Stimulated activated CD4-positive, alpha-beta T cell treated with anti-CD3 and anti-CD28 coated beads, TNF-alpha, amount 100 ng/mL, for 24 hours (primary cell): ENCODE measurements at places on chromosomes 1 and 21.

- DNase-seq = no peak
Observed at GRCh38 chr1:225418059-225418458, 9.8 kb downstream of the LBR start.

- no peak for DNase-seq
Observed at GRCh38 chr1:181152892-181153633, 64.6 kb downstream of the IER5 start.

GRCh38 chr1:61301824-61302657 lies 219.7 kb downstream of the NFIA start:
- DNase-seq = no peak

DNA sequence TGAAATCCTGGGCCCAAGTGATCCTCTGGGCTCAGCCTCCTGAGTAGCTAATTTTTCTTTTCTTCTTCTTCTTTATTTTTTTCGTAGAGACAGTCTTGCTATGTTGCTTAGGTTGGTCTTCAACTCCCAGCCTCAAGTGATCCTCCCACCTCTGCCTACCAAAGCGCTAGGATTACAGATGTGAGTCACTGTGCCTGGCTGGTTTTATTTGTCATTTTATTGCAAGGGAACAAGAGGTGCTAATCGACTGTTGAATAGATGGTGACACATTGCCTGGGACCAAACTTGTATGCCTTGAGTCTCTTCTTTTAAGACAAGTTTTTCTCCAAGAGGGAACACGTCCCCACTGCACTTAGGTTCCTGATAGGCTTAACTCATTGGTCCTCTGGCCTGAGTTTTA lies 20.0 kb upstream of the KLHDC8A start:
- DNase-seq = no peak

DNA sequence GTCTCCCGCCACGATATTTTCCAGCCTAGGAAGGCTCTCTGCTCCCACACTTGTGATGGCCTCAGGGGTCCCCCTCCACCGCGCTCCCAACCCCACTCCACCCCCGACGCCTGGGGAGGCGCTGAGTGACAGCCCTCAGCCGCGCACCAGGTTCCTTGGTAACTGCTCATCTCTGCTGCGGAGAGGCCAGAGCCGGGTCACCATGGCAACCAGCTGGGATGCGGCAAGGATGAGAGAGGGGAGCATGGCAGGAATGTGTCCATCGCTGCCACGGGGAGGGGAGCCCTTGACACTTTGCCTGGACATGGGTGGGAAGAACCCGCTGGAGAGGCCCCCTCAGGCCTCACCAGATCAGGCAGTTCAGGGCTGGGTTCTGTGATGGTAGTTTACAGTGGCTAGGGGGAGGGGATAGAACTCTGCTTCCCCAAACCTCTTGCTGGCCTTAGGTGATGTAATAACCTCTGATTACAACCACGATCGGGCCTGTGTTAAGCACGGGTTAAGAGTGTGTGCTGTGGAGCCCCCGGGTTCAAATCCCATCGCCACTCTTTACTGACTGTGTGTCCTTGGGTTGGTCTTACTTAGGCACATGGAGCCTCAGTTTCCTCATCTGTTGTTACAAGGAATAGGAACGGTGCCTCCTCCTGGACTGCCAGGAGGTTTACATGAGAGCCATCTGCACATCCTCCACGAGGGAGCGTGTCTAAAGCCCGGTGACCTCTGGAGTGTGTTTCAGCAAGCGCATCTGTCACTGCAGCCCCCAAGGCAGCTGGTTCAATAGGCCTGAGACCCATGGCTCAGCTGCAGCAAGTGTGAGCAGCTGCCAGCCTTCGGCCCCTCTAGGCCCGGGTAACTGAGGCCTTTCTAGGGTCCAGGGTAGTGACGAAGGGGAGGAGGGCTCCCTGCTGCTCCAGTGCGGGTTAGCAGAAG lies 6.3 kb downstream of the KIF17 start:
- DNase-seq = no peak

DNA sequence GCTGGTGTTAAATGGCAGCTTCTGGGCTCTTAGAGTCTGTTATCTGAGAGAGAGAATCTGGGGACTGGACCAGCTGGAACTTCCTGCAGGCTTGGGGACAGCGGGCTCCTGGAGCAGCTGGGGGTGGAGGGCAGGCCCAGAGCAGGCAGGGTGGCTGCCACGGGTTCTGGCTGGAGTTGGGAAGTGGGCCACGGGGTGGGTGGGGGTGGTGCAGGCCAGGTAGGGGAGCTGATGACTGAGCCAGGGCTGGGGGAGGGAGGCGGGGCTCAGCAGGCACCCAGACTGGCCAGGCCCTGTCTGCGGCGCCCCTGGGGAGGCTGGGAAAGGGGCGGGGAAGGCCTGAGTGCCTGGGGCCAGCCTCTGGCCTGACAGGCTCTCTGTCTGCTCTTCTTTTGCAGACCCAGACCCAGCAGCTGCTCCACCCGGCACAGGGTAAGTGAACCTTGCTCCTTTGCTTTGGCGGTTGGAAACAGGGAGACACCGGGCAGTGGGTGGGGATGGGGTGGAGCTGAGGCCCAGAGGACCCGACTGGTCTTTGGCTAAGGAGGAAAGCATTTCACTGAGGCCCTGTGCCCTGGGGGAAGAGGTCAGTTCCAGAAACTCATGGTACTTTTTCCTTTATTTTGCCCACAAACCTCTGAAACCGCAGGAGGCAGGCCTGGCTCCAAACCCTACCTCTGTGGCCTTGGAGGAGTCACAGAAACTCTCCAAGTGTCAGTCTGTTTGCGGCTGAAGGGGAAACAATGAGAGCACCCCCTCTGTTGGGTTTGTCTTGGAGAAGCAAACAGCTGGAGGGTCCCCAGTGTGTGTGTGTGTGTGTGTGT lies 48.8 kb downstream of the ARHGEF10L start:
- no peak for DNase-seq

- DNase-seq = peak; percentile 16
Observed at GRCh38 chr1:173297798-173298391, 90.8 kb upstream of the TNFSF4 start.

DNA sequence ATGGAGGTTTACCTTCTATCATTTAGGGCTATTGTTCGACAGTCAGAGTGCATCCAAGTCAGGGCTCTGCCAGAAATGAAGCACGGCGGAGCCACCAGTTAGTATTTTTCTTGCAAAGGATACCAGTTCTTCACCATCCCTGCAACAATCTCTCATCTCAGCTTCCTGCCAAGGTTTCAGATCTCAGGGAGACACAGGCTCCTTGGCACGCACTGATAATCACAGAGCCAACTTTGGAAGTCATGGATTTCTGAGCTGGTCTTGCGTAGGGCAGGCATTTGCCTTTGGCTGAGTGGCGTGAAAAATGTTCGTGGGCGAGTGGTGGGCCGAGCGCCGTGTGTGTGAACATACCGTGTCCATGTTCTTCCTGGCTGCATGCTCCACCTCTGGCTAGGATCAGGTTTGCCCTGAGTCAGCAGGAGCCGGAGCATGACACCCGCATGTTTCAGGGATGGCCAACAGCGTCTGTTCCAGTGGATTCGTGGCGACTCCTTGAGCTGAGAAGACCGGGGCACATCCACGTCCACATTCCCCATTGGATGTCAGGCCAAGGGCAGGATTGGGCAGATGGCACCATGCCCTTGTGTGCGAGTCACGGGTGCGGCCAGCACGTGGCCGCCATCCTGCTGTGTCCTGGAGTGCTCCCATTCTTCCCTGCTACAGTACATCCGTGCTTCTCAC lies 118.5 kb upstream of the C1orf174 start:
- DNase-seq = no peak

- DNase-seq = no peak
Observed at GRCh38 chr1:209354840-209355165, 228.7 kb upstream of the CAMK1G start.

DNA sequence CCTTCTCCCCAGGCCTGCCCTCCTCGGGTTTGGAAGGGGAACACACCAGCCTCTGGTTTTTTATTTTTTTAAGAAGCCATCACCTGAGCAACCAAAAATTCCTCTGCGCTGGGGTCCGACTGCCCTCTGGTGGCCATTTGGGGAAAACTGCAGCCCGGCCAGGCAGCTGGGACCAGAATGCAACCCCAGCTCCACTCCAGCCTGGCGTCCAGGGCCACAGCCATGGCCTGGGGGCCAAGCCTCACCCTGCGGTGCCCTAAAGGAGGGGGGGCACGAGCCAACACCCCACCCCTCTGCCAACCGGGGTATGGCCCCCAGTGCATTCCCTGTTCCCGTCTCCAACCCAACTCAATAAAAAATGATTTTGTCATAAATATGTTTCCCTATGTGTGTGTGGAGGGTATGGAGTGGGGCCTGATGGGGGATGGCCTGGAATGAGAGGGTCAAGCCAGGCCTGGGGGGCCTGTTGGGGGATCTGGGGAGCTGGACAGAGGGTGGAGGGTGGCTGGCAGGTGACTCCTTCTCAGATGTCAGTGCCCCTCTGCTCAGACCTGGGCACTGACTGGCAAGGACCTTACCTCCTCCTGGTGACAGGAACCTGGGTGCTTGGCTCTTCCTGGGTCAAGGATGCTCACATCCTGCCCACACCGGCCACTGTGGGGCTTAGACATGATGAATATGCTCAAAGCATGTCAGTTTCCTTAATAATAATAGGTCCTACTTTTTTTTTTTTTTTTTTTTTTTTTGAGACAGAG lies 3.2 kb downstream of the GPR3 start:
- peak; percentile 52 for DNase-seq

DNA sequence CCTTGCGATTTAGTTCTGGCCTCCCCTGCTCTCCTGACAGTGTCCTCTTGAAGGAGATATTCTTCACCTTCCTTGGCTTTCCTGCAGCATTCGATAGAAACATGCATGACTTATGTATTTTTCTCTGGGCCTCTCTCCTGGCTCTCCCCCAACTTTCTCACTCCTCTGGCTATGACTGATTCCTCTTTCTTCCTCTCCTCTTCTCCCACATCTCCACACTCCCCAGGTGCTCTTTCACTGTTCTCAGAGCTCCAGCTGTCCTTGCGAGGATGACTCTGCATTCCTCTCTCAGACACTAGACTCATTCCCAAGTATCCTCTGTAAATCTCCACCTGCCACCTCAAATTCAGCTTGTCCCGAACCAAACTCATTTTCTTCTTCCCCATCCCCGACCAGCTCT lies 18.0 kb downstream of the LRRC42 start:
- no peak for DNase-seq

GRCh38 chr1:84973498-84974334 lies 23.2 kb downstream of the MCOLN2 start:
- DNase-seq = no peak

GRCh38 chr1:109114342-109114674 lies 393 bp downstream of the ELAPOR1 start:
- DNase-seq = no peak

- no peak for DNase-seq
Observed at GRCh38 chr1:102852613-102853012, 255.7 kb downstream of the COL11A1 start.

DNA sequence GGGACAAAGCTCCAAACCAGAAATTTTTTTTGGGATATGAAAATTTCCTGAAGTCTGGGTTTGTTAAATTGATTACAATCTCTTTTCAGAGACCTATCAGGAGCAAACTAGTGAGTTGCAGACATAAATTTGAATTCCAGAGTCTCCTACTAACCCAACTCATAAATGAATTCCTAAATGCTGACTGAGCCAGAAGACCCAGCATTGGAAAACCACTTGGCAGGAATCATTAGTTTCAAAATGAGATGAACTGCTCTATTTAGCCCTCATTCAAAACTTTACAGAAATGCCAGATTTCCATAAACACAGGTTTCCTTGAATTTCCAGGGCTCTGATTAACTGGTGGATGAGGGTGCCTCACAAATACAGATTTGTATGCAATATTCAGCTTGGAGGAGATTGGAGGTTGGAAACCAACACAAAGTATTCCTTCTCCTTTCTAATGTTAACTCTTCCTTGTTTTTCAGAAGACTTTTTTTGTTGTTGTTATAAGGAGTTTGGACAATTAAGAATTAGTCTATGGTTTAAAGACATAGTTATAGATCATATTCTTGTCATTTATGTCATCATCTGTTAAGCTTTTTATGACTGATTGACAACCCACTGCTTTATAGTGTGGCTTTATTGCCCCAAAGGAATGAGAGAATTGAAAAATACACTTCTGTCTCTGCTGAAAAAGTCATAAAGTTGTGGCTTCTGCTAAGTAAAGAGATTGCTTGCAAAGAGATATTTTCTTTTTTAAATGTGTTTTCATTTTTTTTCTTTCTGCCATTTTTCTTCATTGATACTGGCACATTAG lies 222.8 kb downstream of the HLX start:
- no peak for DNase-seq

DNA sequence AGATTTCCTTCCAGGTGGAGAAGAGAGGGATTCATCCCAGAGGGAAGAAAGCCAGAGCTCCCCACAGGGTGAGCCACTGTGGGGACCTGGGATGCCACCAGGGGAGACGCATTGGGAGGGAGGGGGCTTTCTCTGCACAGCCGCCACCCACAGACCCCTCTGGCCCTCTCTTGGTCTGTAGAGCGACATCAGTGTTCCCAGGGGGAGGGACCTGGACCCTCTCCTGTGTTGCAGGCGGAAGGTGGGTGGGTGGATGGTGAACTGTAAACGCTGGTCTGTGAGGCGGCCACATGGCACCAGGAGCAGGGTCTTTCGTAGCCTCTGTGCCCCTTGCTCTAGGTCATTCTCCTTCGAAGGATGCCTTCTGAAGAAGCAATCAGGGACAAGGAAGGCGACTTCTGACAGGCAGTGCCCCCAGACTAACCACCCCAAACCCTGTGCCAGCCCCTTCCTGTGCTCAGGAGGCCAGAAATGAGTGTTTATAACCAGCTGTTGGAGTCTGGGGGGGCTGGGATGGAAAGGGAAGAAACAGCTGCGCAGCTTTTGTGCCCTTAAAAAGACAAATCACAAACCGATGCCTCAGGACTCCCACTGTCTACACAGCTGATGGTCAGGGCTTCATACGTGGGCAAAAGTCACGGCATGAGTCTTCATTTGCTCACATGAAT lies 121.4 kb upstream of the ZBTB40 start:
- DNase-seq = no peak

- no peak for DNase-seq
Observed at GRCh38 chr1:62903982-62904855, 120.3 kb downstream of the ATG4C start.

DNA sequence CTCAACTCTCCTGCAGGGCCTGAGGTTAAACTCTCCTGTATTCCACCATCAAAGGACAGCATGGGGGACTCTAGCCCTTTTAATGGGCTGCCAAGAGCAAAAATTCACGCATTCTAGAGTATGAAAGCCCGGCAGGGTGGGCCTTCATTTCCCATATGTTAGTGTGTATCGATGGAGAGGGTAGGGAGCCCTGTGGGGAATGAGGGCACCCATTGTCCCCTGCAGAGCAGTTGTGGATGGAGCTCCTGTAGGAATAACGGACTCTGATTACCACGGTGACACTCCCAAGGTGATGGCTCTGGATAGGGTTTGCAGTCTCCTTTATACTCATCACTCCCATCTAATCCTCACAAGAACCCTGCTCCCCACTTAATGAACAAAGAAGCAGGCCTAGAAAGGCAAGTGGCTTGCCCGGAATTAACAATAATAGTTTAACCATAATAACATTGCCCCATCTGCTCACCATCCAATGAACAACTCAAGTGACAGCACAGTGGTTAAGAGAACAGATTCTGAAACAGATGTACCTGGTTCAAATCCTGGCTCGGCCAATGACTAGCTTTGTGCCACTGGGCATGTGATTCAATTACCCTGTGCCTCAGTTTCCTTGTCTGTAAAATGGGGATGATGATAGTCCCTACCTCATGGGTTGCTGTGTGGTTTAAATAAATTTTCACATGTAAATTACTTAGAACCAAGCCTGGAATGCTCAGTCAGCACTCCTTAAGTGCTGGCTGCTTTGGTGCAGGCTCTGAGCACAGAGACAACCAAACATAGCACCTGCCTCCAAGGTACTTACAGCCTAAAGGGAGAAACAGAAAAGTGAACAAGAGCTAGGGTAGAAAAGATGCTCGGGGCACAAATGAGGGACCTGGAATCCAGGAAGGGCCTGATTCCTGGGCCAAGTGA lies 29.0 kb downstream of the HIVEP3 start:
- DNase-seq = no peak

GRCh38 chr1:175841738-175842187 lies 98.4 kb upstream of the TNR start:
- no peak for DNase-seq
